ENCODE measurements at places on chromosomes 7 and 10. TPM values are rescaled to one million over a fixed set of nuclear protein-coding genes. Genes with fewer than 3 reads are reported as not detected.

The LEP gene
- not detected for polyA plus RNA-seq

The LRIT1 gene
- polyA plus RNA-seq = not detected

The GPR85 gene
- polyA plus RNA-seq = 6.7 TPM

The TAS2R5 gene
- not detected for polyA plus RNA-seq

DNA sequence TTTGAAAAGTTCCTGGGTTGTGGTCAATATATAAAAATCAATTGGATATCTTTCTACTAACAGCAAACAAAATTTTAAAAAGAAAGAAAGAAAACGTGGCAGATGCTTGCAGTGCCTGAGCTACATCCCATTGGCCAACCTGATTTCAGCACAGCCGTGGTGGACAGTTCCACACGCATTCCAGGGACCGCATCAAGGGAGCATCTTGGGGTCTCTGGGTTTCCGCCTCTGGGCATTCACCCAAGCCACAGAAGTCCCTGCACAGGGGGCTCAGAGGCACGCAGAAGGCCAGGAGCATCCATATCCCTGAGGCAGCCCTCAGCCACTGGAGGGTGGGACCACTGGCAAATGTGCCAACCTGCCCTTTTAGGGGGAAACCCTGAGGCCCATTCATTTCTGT lies 254.5 kb upstream of the RNF32 start:
- DNase-seq = no peak

GRCh38 chr10:121053151-121053550 lies 202.0 kb downstream of the WDR11 start:
- DNase-seq = no peak

- DNase-seq = no peak
Measured at GRCh38 chr10:92696606-92697383, 7.0 kb downstream of the HHEX start.

GRCh38 chr10:28558923-28559508 lies 26.1 kb downstream of the WAC start:
- DNase-seq = no peak

GRCh38 chr7:33816106-33816505 lies 89.2 kb upstream of the BMPER start:
- no peak for DNase-seq

DNA sequence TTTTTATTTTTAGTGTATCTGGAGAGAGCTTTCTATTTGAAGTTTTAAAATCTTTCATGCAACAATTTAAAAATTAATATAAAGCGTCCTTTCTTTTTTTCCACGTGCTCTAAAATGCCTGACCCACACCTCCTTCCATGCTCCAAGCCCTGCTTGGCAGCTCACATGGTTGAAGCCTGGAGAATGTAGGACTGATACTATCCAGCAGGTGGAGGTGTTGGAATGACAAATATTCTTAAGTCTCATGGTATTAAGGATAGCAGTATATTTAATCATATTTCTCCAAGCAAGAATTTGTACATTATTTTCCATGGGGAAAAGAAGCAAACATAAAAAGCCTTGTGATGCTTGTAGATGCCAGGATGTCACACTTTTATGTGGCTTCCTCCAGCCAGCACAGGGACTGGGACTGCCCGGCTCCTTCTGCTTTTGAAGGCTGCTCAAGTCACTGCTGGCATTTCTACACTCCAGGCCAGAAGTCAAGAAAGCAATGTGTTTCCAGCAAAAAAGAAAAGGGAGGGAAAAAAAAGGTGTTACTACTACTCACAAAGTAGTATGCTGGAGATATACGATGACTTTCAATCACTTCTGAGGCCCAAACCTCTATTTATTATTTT lies 49.7 kb downstream of the BZW2 start:
- peak; percentile 81 for DNase-seq

- DNase-seq = no peak
Measured at GRCh38 chr7:64887756-64888508, 15.1 kb upstream of the ZNF273 start.

- no peak for DNase-seq
Measured at GRCh38 chr10:6841761-6842160, 261.7 kb upstream of the PRKCQ start.

- DNase-seq = no peak
Measured at GRCh38 chr10:71483885-71484751, 87.4 kb downstream of the CDH23 start.
